GM23338 (cell line): ENCODE measurements at places on chromosomes 1 and 21. TPM values are rescaled to one million over a fixed set of nuclear protein-coding genes. Genes with fewer than 3 reads are reported as not detected.

GRCh38 chr1:10674700-10675609 lies 121.5 kb downstream of the CASZ1 start:
- no peak for DNase-seq
- no peak overlapping the region for H3K4me3 ChIP-seq
- no peaks in the 10 kb centered on the region for H3K27me3 ChIP-seq
- H3K36me3 ChIP-seq, result no peaks in the 10 kb centered on the region; the same call in 1 of the 2 replicates

DNA sequence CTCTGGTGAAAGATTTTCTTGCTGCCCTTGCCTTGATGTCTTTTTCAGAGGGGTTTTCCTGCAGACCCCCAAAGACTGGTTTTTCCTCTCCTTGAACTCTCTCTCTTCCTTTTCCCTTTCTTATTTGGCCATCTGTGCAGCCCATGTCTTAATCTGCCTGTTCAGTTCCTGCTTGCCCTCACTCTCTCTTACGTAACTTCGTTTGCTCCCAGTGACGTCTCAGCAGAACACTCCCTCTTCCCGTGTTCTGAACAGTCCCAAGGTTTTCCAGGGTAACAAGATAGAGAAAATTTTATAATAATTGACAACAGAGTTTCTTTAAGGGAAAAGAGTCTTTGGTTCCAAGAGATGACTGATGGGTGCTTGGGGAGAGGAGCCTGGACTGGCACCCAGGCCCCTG lies 109.1 kb upstream of the LMO4 start:
- H3K4me1 ChIP-seq, result no peaks in the 10 kb centered on the region
- DNase-seq, result no peak

CLCA4 gene
- total RNA-seq, result not detected in 2 replicates

DNA sequence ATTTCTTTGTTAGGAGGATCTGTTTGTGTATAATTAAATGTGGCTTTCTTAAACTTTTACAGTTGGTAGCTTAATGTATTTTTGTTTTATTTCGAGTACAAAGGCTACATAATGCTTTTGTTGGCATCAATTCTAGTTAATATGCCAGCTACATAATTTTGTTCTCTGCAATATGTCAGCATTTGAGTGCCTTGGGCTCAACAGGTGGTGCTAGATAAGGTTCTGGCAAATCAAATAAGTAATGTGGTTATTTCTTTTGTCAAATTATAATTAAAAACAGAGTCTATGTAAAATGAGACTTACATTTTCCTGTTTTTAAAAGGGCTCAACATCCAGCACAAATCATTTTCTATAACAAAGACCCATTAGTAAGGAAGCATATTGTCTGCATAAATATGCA lies 410.6 kb upstream of the NR5A2 start:
- no peak overlapping the region for H3K4me3 ChIP-seq
- no peaks in the 10 kb centered on the region for H3K4me1 ChIP-seq
- no peaks in the 10 kb centered on the region for H3K27me3 ChIP-seq
- no peak for DNase-seq
- H3K27ac ChIP-seq, result no peak overlapping the region
- no peaks in the 10 kb centered on the region for H3K36me3 ChIP-seq

DNA sequence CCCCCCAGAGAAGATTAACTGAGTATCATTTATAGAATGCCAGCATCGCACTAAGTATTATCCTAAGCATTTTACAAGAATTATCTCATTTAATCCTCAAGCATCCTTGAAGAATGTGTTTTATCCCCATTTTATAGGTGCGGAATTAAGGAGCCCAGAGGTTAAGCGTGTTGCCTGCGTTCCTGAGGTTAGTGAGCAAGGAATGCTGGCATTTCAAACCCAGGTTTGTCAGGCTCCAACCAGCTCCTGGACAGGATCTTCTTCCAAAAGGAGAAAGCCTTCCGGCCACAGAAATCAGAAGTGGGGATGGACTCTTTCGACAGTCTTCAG lies 82.3 kb downstream of the SSBP3 start:
- H3K27me3 ChIP-seq, result no peaks in the 10 kb centered on the region
- no peak for DNase-seq
- peak overlapping the region; percentile 76; the same call in 1 of the 2 replicates for H3K27ac ChIP-seq
- H3K4me1 ChIP-seq, result peaks cover 81% of the 10 kb centered on the region

- H3K4me3 ChIP-seq, result no peak overlapping the region
- no peak for DNase-seq
- no peaks in the 10 kb centered on the region for H3K36me3 ChIP-seq
- no peak overlapping the region for H3K27ac ChIP-seq
Measured at GRCh38 chr1:171869097-171869496, 27.8 kb downstream of the DNM3 start.

GRCh38 chr1:229447809-229448252 lies 13.9 kb upstream of the ACTA1 start:
- no peaks in the 10 kb centered on the region for H3K4me1 ChIP-seq
- no peaks in the 10 kb centered on the region for H3K27me3 ChIP-seq
- DNase-seq, result no peak
- peaks cover 12% of the 10 kb centered on the region; the same call in 1 of the 2 replicates for H3K36me3 ChIP-seq
- H3K27ac ChIP-seq, result no peak overlapping the region
- H3K4me3 ChIP-seq, result no peak overlapping the region

GRCh38 chr1:242206994-242207393 lies 208.1 kb upstream of the MAP1LC3C start:
- no peaks in the 10 kb centered on the region for H3K36me3 ChIP-seq
- peaks cover 35% of the 10 kb centered on the region for H3K4me1 ChIP-seq
- H3K27me3 ChIP-seq, result no peaks in the 10 kb centered on the region
- DNase-seq, result no peak
- no peak overlapping the region for H3K4me3 ChIP-seq

GRCh38 chr1:178412400-178412770 lies 84.4 kb downstream of the CLEC20A start:
- peaks cover 6% of the 10 kb centered on the region for H3K4me1 ChIP-seq
- H3K36me3 ChIP-seq, result no peaks in the 10 kb centered on the region
- H3K27me3 ChIP-seq, result no peaks in the 10 kb centered on the region
- H3K27ac ChIP-seq, result peak overlapping the region; percentile 52; the same call in 1 of the 2 replicates
- H3K4me3 ChIP-seq, result no peak overlapping the region

FAM151A gene
- 0.10 TPM in 1 of 2 replicates, not detected in the other for total RNA-seq

DNA sequence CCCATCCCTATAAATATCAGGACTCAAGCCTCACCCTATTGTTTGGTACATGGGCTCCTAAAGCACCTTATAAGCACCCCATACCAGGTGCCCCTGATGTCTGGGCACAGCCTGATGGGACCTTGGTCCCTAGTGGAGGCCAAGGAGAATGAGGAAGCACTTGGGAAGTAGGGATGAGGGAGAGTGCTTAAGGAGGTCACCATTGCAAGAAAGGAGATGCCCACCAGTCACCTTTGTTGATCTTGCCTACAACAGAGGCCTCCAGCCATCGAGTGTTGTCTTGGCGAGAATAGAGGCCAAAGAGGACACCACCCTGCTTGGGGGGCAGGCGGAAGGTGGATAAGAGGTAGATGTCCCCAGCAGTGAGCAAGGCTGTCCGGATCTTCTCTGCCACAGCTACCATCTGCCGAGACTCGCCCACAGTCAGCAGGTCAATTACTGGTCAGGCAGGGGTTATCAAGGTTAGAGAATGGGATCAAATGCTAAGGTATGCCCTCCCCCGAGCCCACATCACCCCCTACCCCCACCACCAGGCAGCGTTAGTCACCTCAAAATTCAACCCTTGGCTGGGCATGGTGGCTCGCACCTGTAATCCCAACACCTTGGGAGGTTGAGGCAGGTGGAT lies 1.6 kb downstream of the THBS3 start:
- peaks cover 6% of the 10 kb centered on the region; the same call in 1 of the 2 replicates for H3K27me3 ChIP-seq
- no peak for DNase-seq
- H3K4me3 ChIP-seq, result no peak overlapping the region

DNA sequence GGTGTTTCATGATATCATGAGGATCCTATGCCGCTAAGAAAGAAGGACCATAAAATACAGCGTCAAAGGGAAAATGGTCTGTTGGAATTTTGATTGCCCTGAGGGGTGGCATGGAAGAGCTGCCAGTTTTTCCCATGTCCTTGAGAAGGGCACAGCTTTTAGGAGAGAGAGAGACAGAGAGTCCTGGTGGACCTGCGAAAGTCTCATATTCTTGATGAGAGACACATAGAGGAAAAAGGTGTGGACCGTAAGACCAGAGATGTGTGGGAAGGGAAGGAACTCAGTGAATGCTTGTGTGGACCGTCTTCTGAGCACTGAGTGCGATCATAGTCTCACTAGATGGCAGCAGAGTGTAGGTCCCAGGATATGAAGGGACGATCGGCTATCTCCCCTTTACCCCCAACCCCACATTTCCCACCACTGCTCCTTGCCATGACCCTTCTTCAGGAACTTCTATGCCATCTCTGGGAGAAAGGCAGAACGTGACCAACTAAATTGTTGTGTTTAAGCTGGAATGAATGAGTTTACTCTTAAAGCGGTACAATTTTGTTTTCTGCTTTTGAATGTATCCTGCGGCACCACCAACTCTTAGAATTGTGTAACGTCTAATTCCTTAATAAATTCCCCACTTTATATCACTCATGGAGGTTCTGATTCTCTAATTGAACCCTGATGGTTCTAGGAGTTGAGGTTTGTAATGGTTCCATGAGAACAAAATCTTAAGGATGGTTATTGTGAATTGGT lies 117.7 kb downstream of the CTH start:
- H3K27ac ChIP-seq, result no peak overlapping the region
- no peak overlapping the region for H3K4me3 ChIP-seq
- H3K36me3 ChIP-seq, result no peaks in the 10 kb centered on the region
- no peaks in the 10 kb centered on the region for H3K27me3 ChIP-seq
- peak; percentile 80 for DNase-seq

GRCh38 chr1:8567146-8567545 lies 249.2 kb downstream of the SLC45A1 start:
- H3K27ac ChIP-seq, result no peak overlapping the region
- no peaks in the 10 kb centered on the region for H3K36me3 ChIP-seq
- no peaks in the 10 kb centered on the region for H3K27me3 ChIP-seq
- H3K4me3 ChIP-seq, result no peak overlapping the region
- DNase-seq, result no peak

DNA sequence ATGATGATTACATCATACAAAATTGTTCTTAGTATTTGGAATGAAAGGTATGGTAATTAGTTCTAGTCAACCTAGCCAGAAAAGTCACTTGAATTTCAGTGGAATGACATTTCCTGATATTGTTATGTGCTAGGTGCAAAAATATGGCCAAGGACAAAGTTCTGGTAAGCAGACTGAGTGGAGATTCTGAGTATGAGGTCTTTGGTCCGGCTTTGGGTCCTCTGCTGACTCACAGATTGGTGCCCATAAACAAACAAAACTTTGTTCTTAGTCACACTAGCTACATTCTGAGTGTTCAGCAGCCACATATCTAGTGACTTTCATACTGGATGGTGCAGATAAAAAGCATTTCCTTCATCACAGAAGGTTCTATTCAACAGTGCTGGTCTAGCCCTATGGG lies 206.1 kb downstream of the ZNF648 start:
- no peaks in the 10 kb centered on the region for H3K4me1 ChIP-seq
- DNase-seq, result no peak
- H3K4me3 ChIP-seq, result no peak overlapping the region
- H3K36me3 ChIP-seq, result no peaks in the 10 kb centered on the region
- no peaks in the 10 kb centered on the region for H3K27me3 ChIP-seq

FALEC gene
- not detected in 2 replicates for total RNA-seq

DNA sequence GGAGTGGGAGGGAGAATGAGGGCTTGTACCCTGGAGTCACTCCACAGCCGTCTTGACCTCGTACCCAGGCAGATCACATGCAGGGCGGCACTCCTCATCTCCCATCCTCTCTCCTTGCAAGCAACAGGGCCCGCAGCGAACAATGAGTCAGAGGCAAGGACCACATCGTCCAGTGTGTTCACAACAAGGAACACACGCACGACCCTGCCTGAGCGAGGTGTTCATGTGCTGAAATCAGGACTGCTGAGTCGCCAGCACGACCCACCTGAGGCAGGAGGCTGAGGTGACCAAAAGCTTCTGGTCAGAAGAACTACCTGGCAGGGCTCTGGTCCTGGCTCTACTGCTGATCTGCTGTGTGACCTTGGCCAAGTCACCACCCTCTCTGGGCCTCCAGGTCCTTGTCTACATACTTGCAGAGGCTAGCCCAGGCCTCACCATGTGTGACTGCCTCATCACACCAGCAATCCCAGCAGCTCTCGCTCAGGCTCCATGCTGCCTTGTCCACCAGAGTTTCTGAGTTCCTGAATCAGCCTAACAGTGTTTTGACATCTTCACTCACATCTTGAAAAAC lies 78.0 kb downstream of the SSBP3 start:
- no peak for DNase-seq
- H3K36me3 ChIP-seq, result no peaks in the 10 kb centered on the region; the same call in 1 of the 2 replicates
- 0 out of 2 replicates have a peak overlapping the region, but pooled peaks have one; percentile 5 for H3K4me3 ChIP-seq
- H3K27ac ChIP-seq, result peak overlapping the region; percentile 60
- no peaks in the 10 kb centered on the region for H3K27me3 ChIP-seq

COL16A1 gene
- 13.2 and 15.7 TPM in 2 replicates for total RNA-seq

- no peak overlapping the region for H3K4me3 ChIP-seq
- no peak overlapping the region for H3K27ac ChIP-seq
- H3K27me3 ChIP-seq, result no peaks in the 10 kb centered on the region
Measured at GRCh38 chr1:229264487-229264886, 6.4 kb upstream of the RAB4A start.

GRCh38 chr1:44401256-44402228 lies 3.5 kb upstream of the RNF220 start:
- no peaks in the 10 kb centered on the region for H3K36me3 ChIP-seq
- H3K27ac ChIP-seq, result no peak overlapping the region
- peaks cover 7% of the 10 kb centered on the region; the same call in 1 of the 2 replicates for H3K4me1 ChIP-seq
- H3K4me3 ChIP-seq, result no peak overlapping the region
- no peak for DNase-seq
- peaks cover 4% of the 10 kb centered on the region for H3K27me3 ChIP-seq

DNA sequence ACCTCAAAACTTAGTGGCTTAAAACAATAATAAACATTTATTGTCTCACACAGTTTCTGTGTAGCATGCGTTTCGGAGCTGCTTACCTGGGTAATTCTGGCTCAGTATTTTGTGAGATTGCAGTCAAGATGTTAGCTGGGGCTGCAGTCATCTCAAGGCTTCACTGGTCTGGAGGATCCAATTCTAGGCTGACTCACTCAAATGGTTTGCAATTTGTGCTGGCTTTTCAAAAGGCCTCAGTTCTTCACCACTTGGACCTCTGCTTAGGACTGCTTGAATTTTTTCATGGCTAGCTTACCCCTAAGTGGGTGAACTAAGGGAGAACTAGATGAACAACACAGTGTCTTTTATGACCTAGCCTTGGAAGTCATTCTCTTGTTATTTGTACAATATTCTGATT lies 21.0 kb downstream of the XPR1 start:
- H3K4me1 ChIP-seq, result no peaks in the 10 kb centered on the region
- H3K36me3 ChIP-seq, result no peaks in the 10 kb centered on the region
- DNase-seq, result no peak
- no peak overlapping the region for H3K4me3 ChIP-seq
- no peaks in the 10 kb centered on the region for H3K27me3 ChIP-seq

DNA sequence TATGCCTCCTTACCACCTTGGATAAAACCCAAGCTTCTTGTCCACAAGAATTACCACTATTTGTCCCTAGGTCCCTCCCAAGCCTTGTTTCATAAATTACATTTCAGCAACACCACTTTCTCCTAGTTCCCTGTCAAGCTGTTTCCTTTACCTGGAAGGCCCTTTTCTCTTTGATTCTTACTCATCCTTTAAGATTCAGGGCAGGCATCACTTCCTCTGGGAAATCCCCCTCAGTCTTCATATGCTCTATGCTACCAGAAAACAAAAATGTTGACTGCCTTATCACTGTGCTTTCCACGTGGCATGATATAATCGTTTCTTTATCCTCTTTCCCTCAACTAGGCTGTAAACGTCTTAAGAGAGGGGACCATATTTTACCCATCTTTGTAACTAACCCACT lies 102.7 kb downstream of the LYST start:
- H3K27me3 ChIP-seq, result no peaks in the 10 kb centered on the region
- no peak for DNase-seq
- no peaks in the 10 kb centered on the region for H3K36me3 ChIP-seq

ETNK2 gene
- total RNA-seq, result 18.9 and 26.2 TPM in 2 replicates
